Breast epithelium (tissue), 4 donors: ENCODE measurements at places on chromosomes 1 and 21. TPM values are rescaled to one million over a fixed set of nuclear protein-coding genes. Genes with fewer than 3 reads are reported as not detected.

DNA sequence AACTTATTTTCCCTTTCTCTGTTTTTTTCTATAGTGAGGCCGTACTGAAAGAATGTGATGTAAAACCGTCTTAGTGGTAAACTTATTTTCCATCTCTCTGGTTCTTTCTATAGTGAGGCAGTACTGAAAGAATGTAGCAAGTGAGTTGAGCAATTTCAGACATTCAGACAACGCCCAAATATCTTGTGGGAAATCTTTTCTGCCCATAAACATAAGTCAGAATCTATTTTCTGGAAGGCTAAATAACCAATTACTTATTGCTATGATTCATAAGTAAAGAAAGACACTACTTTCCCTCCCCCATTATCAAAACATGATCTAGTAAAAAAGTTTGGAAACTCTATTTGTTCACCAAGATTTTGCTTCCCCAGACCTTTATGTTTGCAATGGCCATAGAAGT, 18.8 kb upstream of the SCCPDH start:
- DNase-seq = no peak

TRPM2 gene
- 4.3 TPM for total RNA-seq

DNA sequence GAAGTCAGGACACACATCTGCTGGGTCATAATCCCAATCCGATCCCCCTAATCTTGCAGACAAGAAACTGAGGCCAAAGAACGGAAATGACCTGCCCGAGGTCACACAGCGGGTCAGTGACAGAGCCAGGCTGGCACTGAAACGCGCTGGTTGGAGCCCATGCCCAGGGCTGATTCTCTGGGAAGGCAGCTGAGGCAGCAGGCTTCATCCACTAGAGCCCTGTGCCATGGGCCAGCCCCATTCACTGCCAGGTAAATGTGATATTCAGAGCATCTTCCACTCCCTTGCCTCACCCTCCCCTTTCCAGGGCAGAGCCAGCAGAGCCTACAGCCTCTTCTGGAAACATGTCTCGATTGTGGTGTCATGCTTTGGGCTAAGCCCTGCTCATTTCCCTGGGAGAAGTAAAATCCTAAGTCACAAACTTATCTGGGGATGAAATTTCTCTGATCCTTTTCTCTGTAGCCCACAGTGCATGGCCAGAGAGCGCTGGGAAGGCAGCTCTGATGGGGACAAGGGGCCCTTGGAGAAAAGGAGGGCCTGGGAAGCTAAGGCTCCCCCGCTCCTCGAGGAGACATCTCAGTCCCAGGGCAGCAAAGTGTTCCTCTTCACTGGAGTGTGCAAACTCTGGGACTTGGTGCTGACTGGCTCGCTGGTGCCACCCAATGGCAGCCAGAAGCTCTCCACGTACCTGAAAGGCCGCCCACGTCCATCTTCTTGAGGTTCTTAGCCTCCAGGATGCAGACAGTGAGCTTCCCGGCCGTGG, 110.4 kb downstream of the SYT2 start:
- no peak for DNase-seq

SLC30A10 gene
- not detected for total RNA-seq

GRCh38 chr21:17612565-17613241, at the start of gene BTG3:
TSS of gene BTG3 (minus strand) at chr21:17612901. CDS start at chr21:17609144, 3,757 bp downstream.
- peak; percentile 61 for DNase-seq
